ENCODE measurements at places on chromosomes 2 and 18.

- no peak for DNase-seq
Measured at GRCh38 chr2:42197792-42198191, 28.6 kb downstream of the EML4 start.

DNA sequence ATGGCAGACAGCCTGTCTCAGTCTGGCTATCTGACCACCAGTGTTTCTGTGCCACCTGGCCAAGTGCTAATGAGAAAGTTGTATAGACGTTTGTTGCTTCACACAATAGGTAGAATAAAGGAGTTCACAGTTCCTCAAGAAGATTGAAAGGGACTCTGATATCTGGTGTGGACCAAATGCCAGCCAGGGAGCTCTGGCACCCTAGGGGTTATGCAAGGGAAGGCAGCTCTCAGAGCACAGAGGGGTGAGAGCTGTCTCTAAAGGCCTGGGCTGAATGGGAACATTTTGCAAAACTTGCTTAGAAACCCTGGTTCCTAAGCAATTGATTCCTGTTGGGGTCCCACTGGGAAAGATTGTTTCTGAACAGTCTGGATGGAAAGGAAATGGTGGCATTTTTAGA, 553.8 kb downstream of the EPHA4 start:
- no peak for DNase-seq

DNA sequence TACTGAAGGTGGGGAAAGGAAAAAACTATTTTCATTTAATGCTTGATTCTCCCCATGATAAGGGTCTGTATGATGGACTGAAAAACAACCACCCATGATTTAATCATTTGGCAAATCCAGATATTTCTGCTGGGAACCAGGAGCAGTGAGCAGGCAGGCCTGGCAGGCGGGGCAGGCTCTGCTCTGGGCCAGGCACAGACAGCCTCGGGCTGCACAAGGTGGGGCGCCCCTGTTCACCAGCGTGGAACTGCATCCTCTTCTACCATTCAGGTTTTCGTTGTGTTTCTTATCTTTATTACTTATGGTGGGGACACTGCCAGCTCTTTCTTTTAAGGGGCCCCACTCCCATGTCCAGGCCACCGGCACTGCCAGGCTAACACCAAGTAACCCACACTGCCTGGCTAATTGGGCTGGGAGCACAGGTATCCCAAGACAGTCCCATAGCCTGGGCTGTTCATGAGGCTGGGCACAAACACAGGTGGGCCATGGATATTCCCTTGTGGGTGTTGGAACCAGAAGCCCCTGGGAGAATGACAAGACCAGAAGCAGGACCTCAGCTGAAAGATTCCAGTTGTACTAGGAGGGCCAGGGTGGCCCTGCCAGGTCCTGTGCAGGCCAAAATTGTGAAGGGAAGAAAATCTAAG, 57.1 kb upstream of the RALBP1 start:
- no peak for DNase-seq

- DNase-seq = no peak
Measured at GRCh38 chr18:48703418-48703817, 164.6 kb downstream of the CTIF start.

DNA sequence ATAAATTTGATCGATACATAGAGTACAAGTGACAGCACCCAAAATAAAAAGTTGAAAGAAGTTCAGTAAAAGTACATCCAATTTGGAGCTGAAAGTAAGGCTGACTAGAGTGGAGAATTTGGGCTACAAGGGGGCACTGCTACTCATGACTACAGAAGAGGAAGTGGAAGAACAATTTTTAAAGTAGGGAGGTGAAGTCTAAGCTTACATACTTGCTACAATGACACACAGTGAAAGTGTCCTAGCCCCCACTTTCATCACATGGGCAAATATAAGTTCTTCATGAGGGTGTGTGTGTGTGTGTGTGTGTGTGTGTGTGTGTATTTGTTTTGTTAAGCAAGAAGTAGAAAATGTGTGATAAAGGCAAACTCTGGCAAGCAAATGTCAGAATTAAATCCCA, 45.7 kb downstream of the MAP3K2 start:
- no peak for DNase-seq

Measured in T47D (cell line).